ENCODE measurements at places on chromosomes 7 and 10. TPM values are rescaled to one million over a fixed set of nuclear protein-coding genes. Genes with fewer than 3 reads are reported as not detected.

DNA sequence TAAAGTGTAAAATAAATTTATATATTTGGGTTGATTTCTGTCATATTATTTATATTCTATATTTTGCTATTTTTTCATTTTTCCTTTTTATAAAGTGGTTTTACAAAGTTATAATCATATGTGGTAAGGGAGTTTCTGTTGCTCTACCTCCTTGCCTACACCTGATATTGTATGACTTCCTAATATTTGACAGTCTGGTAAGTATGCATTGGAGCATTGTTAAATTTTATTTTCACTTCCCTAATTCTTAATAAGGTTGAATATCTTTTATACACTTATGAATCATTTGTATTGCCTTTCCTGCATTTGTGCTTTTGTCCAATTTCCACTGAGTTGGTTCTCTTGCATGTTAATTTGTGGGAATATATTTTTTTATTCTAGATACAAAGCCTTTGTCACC, 492.4 kb downstream of the GRID1 start:
- no peak for DNase-seq

The AUTS2 gene
- total RNA-seq: 51.7 TPM

The ADAM8 gene
- total RNA-seq: 67.3 TPM

GRCh38 chr10:44042075-44042770, 342.7 kb downstream of the CXCL12 start:
- DNase-seq: no peak

The ENTPD7 gene
- 1.5 TPM for total RNA-seq

DNA sequence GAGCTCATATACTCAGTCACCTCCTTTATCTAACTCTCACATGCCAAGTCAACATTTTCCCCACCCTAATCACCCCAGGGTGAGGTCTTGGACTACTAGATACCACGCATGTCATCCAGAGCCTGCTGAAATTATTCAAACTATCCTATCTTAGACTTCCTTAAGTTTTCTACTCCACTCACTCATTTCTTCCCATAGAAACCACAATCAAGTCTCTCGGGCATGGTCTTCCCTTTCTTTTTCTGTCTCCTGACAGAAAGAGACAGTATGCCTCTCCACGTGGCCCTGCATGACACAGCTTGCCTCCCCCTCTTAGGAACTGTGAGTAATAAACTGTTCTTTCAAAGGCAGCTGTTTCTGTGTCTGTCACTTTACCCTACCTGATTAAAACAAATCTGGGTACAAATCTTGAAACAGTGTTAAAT, 29.4 kb downstream of the TAS2R41 start:
- DNase-seq: no peak

The RELN gene
- total RNA-seq: not detected

GRCh38 chr7:88316456-88316855, 9.8 kb upstream of the STEAP4 start:
- no peak for DNase-seq

DNA sequence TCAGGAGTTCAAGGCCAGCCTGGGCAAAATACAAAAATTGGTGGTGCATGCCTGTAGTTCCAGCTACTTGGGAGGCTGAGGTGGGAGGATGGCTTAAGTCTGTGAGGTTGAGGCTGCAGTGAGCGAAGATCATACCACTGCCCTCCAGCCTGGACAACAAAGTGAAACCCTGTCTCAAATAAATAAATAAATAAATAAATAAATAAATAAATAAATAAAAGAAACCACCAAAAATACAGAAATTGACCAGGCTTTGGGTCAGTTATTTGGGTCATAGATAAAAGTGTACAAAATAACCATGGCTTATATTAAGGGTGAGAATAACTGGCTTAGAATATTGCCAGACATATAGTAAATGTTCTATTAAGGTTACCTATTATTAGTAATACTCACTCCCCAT, 129.2 kb downstream of the NEUROD6 start:
- no peak for DNase-seq

The IFT22 gene
- total RNA-seq: 3.5 TPM

DNA sequence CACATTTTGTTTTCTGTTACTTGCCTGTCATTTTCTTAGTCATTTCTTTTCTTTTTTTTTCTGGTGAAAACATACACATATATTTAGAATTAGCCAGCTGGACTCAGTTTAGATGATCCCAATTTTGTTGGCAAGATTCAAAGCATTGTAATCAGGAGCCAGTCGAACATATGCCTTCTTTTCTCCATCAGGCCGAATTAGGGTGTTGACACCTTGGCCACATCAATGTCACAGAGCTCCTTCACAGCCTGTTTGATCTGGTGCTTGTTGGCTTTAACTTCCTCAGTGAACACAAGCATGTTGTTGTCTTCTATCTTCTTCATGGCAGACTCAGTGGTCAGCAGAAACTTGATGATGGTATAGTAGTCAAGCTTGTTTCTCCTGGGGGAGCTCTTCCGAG, 32.6 kb downstream of the PHF14 start:
- DNase-seq: no peak

- DNase-seq: no peak
Observed at GRCh38 chr10:100829097-100829870, 83.5 kb upstream of the SLF2 start.

DNA sequence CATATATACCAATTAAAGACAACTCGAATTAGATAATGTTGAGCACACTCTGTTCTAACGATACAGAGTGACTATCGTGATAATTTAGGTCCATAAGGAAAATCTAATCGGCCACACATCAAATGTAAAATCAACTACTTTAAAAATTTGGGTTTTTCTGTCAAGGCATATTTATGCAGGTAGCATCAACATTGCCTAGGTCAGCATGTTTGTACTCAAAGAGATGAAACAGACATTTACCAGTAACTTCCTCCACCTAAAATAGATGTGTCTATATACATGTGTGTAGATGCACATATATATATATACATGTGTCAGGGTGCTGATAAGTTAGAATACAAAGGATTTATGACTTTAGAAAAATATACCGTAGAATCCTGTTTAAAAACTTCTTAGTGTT, 22.0 kb downstream of the PSMC2 start:
- no peak for DNase-seq

GRCh38 chr10:11713186-11713743, 28.9 kb upstream of the ECHDC3 start:
- no peak for DNase-seq

DNA sequence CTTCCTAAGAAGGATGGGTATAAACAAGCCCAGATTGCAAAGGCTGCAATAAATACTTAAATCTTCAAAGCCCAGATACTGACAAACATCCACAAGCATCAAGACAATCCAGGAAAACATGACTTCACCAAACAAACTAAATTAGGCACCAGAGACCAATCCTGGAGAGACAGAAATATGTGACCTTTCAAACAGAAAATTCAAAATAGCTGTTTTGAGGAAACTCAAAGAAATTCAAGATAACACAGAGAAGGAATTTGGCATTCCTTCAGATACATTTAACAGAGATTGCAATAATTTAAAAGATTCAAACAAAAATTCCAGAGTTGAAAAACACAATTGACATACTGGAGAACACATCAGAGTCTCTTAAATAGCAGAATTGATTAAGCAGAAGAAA, 23.0 kb downstream of the GSDME start:
- no peak for DNase-seq

GRCh38 chr10:77965294-77965693, 38.7 kb upstream of the DLG5 start:
- no peak for DNase-seq

The ENTPD1 gene
- total RNA-seq: 0.84 TPM

DNA sequence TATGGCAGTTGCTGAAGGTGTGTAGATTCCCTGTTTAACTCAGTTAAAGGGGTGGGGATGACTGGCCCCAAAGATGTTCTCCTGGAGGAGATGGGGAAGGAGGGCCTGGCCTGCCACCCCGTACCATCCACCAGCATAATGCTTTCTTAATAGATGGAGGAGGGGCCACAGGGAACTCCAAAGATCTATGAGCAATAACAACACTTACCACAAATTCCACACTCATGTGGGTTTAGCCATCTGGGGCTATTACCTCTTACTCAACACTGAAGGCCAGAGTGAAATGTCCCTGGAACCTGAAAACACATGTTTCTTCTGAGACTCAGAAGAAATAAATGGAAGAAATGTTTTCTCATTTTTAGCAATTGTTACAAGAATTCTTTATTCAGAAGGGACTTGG, 259.0 kb downstream of the CXCL12 start:
- DNase-seq: no peak

DNA sequence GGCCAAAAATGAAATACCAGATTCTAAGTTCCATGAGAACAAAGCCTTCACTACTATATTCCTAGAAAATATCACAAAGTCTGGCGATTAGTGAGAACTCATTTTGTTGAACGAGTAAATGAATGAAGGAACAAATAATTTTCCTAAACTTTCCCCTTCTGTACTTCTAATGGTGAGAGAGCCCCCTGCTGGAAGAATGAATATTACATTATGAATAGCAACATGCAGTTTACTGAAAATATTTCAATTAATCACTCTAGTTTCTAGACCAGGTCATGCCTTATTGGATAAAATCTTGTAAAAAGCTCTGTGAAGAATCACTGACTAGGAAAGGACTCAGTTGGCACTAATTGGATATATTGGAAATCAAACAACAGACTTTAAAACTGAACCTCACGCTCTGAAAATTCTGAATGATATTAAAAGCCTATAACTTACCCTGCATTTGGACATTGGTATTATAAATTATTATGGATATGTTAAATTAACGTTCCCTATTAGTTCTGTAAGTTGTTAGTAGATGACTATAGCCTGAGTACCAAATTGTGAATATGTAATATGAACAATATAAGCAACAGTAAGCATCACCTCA, 32.4 kb upstream of the MTPN start:
- DNase-seq: peak; percentile 58

The NEUROD6 gene
- not detected for total RNA-seq

GRCh38 chr10:133068111-133069032, 19.4 kb upstream of the ADGRA1 start:
- no peak for DNase-seq

DNA sequence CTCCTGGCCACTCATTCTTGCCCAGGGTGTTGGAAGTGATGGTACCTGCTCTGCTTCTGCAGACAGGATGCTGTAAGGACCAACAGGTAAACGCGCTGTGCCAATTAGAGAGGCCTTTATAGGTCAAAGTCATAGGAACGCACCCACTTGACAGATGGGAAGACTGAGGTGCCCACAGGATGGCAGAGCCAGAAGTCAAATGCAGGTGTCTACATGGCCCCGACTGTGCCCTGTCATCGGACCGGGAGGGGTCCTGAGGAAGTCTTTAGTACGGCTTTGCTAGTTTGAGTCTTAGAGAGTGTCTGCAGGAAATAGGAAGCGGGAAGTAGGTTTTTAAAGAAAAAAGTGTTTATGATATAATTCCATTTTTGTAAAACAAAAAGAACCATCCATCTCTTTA, 57.3 kb downstream of the HK1 start:
- no peak for DNase-seq

- DNase-seq: no peak
Observed at GRCh38 chr10:90775351-90776028, 82.3 kb downstream of the HTR7 start.

GRCh38 chr7:32618987-32619386, 123.7 kb downstream of the AVL9 start:
- DNase-seq: no peak

The ZNF117 gene
- total RNA-seq: 1.8 TPM

The CABCOCO1 gene
- total RNA-seq: not detected

The SMO gene
- total RNA-seq: not detected

GRCh38 chr7:9124320-9124719, 690.9 kb downstream of the NXPH1 start:
- DNase-seq: no peak

GRCh38 chr10:63675171-63675570, 154.0 kb downstream of the REEP3 start:
- DNase-seq: no peak

DNA sequence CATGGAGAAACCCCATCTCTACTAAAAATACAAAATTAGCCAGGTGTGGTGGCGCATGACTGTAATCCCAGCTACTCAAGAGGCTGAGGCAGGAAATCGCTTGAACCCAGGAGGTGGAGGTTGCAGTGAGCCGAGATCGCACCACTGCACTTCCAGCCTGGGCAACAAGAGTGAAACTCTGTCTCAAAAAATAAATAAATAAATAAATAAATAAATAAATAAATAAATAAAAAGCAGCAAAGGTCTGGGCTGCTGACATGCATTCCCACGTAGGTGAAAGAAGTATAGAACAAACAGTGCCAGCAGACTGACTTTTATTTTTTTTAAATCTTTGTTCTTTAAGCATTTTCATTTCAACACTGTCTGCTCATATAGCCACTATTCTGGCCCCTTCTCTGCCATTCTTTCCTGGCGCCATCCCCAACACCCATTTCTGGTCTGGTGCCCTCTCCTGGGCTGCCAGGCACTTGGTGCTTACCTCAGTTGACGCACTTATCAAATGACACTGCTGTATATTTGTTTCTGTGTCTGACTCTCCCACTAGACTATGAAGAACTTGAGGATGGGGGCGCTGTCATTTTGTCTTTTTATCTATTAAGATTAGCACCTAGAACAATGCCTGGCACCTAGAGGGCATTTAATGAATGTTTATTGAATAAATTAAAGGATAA, 15.6 kb downstream of the FAM107B start:
- DNase-seq: peak; percentile 20

GRCh38 chr10:65496541-65496940, 1429.3 kb upstream of the LRRTM3 start:
- DNase-seq: no peak

GRCh38 chr7:147578196-147578595, 1012.4 kb upstream of the C7orf33 start:
- DNase-seq: no peak

DNA sequence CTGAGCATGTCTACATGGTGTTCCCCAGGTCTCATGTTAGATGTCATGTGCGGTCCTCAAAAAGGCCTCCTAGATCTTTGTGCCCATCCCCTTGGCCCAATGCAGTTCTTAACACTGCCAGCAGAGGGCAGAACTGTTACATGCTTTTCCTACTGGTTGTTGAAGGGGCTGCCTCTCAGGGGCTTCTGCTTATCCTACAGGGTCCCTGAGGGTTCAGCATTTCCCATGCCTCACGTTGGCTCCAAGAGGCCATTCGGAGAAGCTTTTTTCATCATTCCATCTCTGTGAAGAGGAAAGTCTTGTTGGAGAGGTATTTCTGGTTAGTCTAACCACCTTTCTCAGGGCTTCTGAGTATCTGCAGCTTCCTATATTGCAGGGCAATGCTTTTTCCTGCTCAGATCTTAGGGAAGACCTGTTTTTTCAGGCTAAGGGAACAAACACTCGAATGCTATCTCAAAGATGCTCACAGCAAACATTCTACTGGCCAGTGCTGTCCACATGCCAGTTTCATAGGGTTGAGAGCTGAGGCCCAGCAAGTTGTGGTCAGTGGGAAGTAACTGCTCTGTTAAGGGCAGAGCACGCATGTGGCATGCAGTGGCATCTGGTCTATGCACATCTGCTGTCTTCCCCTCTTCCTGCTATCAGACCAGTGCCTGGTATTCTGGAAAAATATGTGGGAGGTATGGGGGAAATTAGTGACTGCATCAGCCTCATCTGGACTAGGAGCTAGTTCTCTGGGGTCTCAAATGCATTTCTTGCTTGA, 31.5 kb downstream of the MBL2 start:
- no peak for DNase-seq

- DNase-seq: no peak
Observed at GRCh38 chr10:111836064-111836463, 347.5 kb downstream of the GPAM start.

GRCh38 chr10:128912568-128913311, 554.3 kb upstream of the MGMT start:
- DNase-seq: no peak

The ABCC2 gene
- total RNA-seq: 3.3 TPM

- no peak for DNase-seq
Observed at GRCh38 chr10:44458671-44459413, 73.9 kb upstream of the CXCL12 start.

All from CD8-positive, alpha-beta T cell (primary cell).